ENCODE measurements at places on chromosomes 5 and 9.

- DNase-seq: peak; percentile 71
Observed at GRCh38 chr5:1125030-1125357, 13.1 kb upstream of the SLC12A7 start.

DNA sequence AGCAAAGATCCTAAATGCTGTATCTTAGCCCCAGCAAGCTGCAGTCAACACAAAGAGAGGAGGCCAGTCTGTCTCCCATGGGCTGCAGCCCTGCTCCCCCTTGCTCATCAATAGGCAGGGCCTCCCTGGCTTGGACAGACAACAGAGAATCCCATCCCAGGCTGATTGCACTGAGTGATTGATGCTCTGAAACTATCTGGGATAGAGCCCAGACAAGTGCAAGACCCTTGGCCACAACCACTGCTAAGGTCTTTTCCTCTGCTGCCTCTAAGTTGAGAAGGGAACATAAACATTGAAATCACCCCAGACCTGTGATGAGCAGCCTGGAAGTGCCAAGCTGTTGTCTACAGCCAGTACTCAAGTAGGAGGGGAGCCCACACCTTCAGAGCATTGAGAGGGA lies 661.0 kb upstream of the CDH18 start:
- DNase-seq: peak; percentile 32

GRCh38 chr9:123113185-123113584 lies 79.7 kb downstream of the GPR21 start:
- no peak for DNase-seq

DNA sequence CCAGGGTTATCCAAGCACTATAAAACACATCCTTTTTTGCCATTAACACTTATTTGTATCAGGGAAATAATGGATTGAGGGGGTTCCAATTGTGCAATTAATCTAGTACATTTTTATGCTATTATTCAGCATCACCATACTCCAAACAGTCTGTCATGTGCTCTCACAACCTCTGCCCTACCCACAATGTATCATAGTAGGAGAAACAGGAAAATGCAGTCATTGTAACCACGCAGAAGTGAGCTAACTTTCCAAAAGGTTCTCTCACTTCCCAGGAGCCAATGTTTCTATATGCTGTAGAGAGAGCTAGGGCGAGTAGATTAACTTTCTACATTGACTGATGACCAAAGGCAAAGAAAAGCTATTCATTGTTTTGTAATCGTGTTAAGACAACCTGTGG lies 29.8 kb downstream of the DAB2 start:
- no peak for DNase-seq

DNA sequence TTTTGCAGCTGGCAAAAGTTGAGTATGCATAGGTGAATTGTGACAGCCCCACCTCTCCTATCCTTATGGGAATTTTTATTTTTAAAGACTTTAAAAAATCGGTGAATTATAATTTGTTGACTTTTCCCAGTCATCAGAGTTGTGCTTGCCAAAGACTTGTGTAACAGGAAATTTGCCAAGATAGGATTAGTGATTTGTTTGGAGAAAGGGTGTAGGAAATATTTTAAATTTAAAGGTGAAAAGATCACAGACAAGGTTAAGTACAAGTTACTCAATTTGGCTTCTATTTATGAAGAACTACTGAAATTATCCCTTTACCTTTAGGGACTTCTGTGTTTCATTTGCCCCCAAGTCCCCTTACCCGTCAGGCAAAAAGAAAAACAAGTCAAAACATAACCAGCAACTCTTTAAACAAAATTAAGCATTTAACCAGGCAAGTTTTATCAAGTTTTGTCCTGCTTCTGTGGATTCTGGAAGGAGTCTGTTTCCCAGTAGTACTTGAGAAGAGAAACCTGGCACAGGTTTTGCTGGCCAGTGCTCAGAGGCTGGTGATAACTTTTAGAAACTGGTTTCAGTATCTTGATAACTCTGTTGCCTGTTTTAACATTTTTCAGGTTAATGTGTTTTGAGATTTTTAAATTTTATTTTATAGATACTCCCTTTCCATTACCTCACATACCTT lies 285.4 kb downstream of the MAST4 start:
- no peak for DNase-seq

DNA sequence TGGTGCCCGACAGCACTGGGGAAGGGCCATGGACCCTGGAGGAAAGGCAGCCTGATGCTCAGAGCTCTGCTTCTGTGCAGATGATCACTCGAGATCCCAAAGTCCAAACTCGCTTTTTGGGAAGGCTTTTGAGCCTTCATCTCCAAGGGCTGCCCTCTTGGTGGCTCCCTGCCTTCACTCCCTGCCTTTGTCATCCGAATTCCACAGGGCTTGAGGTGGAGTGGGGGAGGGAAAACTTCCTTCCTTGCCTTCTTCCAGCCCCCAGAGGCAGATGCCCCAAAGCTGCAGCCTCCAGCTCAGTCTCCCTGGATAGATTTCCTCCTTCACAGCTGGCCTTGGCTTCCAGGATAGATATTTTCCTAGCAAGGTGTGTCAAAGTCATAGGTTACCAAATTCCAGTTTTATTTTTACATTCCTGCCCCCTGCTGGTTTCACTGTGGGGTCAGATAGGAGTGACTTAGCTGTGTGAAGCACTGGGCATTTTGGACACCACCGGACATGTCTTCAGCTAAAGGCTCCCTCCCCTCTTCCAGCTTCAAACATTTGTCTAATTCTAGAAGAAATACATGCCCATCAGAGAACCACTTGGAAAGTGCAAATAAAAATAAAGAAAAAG lies 268.2 kb downstream of the HSPA4 start:
- no peak for DNase-seq

DNA sequence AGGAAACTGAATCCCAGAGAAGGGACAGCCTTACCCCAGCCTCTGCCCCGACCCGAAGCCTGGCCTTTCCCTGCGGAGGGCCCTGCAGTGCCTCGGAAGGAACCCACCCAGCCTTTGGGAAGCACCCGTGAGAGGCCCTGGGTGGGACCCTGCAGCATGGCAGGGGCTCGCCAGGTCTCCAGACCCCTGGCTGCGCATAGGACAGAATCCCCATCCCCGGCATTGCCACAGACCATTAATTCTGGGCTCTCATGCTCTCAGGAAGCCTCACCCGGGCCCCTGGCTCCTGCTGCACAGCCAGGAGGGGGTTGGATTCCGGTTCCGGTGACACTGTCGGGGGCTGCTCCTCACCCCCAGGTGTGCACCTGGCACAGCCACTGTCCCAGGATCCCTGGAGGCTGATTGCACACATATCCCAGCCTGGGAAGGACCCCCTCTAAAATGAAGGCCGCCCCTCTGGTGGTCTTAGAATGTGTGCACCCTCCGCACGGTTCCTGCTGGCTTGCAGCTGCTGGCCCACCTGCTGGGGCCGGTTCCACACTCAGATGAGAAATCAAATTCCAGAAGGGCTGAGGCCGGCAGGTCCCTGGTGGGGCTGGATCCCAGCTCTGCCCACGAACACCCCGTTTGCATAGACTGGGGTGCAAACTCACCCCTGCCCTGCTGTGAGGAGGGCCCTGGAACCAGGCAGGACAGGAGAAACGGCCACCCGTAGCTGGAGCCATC lies 4.7 kb downstream of the EGFL7 start:
- no peak for DNase-seq

GRCh38 chr5:57626703-57627102 lies 144.1 kb upstream of the ACTBL2 start:
- DNase-seq: no peak

- DNase-seq: no peak
Observed at GRCh38 chr5:165108809-165109208, 1603.4 kb downstream of the MAT2B start.

DNA sequence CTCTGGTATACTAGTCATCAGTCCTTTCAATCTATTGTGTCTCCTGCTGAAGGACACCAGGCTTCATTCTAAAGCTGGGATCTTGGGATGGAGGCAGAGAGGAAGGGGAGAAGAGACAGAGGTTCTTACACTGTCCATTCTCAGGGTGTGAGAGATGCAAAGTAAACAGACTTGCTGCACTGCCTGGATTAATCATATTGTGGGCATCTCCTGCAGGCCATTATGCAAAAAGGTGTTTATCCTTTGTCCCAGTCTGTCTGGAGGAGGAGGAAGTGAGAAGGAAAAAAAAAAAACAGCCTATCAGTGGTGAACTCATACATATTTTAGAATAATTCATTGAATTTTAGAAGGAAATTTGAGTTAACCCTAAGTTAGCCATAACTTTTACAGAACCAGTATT lies 92.9 kb upstream of the TNPO1 start:
- no peak for DNase-seq

- DNase-seq: no peak
Observed at GRCh38 chr9:105132606-105133005, 111.8 kb upstream of the SLC44A1 start.

GRCh38 chr5:126883564-126884245 lies 106.8 kb downstream of the LMNB1 start:
- no peak for DNase-seq

- DNase-seq: no peak
Observed at GRCh38 chr5:10118150-10118549, 131.5 kb downstream of the ATPSCKMT start.

- DNase-seq: no peak
Observed at GRCh38 chr5:132677191-132677590, 3.4 kb downstream of the IL4 start.

Data from muscle of arm (tissue), 14 donors.